ENCODE measurements at places on chromosomes 6 and 20.

DNA sequence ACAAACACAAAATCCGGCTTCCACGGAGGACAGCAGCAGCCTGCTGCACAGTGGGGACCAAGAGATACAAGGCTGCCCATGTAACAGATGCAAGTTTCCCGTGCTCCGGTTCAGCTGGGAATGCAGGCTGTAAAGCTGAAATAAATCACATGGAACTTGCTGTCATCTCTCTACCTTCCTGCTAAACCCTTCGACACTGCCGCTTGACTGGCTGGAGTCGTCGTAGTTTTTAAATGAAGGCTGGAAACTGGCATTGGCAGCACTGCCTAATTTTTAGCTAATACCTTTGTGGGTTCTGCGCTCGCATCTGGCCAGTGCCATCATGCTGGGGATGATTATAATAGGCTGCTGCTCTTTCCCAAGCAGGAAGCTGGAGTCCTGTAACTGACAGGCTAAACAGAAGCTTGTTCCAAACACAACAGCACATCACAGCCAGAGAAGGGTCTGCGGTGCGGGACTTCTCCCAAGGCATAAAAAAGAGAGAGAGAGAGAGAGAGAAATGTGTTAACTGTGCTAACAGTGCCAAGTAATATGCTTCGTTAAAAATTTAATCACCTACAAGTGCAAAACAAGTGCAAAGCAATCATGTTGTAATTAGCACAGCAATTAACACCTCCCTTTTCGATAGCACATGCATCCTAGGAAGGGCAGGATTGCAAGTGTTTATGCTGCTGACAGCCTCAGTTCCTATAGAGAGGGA, 146.1 kb downstream of the TFAP2A start:
- peak; percentile 54 for DNase-seq

DNA sequence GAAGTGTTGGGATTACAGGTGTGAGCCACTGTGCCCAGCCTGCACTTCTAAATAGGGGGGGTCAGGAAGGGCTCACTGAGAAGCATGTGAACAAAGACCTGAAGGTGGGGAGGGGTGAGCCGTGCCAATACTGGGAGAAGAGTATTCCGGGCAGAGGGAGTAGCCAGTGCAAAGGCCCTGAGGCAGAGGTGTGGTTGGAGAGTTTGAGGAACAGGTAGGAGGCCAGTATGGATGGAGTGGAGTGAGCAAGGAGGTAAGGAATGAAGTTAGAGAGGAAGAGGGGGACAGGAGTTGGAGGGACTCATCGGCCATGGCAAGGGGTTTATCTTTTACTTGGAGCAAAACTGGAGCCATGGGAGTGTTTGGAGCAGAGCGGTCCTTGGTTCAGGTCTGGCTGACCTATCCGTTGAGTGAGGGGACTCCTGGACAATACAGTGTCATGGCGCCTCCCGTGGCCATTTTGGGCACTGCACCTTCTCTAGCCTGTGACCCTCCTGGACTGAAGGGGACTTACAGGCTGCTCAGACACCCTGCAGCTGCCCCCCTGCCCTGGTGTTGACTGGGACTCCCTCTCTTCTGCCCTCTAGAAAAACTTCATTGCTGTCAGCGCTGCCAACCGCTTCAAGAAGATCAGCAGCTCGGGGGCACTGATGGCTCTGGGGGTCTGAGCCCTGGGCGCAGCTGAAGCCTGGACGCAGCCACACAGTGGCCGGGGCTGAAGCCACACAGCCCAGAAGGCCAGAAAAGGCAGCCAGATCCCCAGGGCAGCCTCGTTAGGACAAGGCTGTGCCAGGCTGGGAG, 12.1 kb downstream of the FOXS1 start:
- DNase-seq = peak; percentile 66

- DNase-seq = no peak
Measured at GRCh38 chr20:51511861-51512619, 30.5 kb downstream of the NFATC2 start.

DNA sequence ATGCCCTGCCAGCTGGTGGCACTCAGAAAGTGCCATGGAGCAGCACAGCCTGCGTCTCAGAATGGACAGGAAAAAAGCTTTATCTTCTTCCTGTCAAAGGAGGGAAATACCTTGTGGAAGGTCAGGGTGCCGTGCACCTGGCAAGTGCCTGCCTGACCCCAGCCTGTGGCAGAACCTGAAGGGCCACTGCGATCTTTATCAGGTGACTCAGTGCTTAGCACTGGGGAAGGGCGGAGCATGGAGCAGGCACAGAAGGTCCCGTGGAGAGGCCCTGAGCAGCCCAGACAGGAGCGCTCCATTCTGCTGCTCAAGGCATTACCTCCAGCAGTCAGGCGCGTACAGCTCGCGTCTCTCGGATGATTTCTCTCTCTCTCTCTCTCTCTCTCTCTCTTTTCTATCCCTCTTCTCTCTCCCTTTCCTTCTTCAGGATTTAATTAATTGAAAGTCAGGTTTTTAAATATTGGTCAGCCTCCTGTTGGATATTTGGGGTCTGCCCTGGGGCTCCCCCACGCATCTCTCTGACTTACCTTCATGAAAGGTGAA, 31.7 kb downstream of the FOXC1 start:
- peak; percentile 46 for DNase-seq

- DNase-seq = no peak
Measured at GRCh38 chr20:13109658-13110057, 100.9 kb downstream of the SPTLC3 start.

DNA sequence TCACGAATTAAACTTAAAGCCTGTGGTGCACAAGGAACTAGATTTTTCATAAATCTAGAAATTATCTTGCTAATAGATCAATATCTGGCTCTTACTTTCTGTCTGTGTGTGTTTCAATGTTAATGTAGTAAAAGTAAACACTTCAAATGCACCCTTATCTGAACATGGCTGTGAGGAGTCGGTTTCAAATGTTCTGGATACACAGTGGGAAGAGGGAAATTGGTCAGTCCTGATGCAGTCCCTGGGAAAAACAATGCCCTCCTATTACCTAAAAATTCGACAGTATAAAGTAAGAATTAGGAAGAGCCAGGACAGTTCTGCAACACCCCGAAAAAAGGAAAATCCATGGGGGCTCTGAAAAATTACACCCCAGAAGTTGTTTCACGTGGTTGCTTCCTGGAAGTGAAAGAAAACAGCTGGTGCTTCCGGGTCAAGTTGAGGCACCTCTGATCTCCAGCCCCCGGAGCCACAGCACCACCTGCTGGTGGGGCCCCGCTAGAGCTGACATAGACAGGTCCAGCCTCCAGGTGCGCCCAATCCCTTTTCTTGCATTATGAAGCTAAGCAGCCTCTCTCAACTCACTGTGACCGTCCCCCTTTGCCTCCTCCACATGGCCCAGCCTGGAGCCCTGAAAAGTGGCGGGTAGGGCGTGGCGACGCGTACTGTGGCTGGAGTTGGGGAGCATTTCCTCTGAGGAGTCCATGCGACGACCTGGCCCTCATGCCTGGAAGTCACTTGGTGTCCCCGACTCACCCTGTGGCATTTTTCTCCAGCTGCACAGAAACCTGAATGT, 8.3 kb downstream of the SEMG2 start:
- peak; percentile 18 for DNase-seq

- no peak for DNase-seq
Measured at GRCh38 chr20:59678288-59678687, 73.9 kb downstream of the PHACTR3 start.

DNA sequence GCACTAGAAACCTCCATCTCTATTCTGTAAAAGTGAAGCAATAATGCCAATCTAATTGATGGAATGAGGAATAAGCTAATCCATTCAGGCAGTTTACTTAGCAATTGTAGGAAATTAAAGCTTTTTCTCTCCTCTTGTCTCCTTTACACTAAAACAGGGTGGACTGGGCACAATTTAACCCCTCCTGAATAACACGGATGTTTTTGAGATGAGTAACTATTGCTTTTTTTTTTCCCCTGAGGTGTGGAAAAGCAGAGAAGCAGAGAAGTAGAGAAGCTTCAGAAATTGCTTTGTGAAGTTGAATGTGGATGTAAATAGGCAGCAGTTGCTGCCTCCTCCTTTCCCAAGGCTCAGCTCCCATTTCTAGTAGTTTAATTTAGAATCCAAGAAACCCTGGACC, 40.0 kb upstream of the GCNT2 start:
- DNase-seq = no peak

DNA sequence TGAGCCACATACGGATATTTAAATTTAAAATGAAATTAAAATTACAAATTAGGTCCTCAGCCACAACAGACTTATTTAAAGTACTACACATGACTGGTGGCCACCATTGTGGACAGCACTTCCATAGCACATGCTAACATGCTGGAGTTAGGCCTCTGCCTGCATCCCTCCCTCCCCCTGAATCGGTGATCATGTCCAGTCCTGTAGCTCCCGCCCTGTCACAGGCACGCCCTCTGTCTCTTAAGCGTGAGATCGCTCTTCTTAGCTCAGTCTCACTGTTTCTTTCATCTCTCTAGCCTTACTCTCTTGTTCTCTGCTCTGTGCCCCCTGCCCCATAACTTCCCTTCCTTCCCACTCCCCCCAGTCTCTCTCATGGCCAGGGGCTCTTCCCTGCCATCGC, 28.9 kb downstream of the ELMO2 start:
- no peak for DNase-seq

GRCh38 chr6:130381459-130382380, 15.9 kb downstream of the TMEM200A start:
- DNase-seq = no peak

DNA sequence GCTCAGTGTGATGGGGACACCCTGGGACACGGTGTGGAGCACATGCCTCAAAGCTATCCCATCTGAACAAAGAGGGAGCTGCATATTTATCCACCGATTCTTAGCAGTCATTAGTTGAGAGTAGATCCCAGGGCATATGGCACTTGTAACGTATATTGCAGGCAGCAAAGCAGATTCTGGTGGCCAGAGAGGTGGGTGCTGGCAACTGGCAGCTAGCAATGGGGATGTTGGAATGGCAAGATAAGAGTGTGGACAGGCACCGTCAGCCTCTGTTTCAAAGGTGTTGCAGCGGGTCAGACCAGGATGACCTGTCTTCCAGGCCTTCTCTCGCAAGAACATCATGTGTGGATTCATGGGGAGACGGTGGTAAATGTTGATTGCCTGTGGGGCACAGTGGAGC, 287.8 kb upstream of the RNF24 start:
- DNase-seq = no peak

- DNase-seq = peak; percentile 15
Measured at GRCh38 chr6:112936504-112936903, 589.4 kb downstream of the RFPL4B start.

DNA sequence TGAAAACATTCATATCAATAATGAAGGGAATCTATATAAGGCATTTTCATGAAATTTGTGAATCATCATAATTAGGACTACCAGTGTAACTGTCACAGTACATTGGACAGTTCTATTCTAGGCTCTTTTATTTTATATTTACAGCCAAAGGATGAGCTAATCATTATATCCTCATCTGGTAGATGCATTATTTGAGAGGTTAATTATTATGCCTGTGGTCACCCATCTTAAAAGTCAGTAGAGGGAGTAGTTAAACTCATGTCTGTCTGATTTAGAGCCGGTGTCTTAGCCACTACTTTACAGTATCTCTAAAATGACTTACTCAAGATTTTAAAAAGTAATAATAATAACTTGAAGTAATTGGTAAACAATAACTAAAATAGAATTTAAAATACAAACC, 899.3 kb upstream of the MAP3K7 start:
- no peak for DNase-seq

GRCh38 chr6:109224107-109224875, 129.0 kb downstream of the CEP57L1 start:
- no peak for DNase-seq

GRCh38 chr20:10532361-10532760, 97.3 kb downstream of the SLX4IP start:
- DNase-seq = no peak

- DNase-seq = no peak
Measured at GRCh38 chr20:63270606-63271325, 1.8 kb upstream of the ARFGAP1 start.

DNA sequence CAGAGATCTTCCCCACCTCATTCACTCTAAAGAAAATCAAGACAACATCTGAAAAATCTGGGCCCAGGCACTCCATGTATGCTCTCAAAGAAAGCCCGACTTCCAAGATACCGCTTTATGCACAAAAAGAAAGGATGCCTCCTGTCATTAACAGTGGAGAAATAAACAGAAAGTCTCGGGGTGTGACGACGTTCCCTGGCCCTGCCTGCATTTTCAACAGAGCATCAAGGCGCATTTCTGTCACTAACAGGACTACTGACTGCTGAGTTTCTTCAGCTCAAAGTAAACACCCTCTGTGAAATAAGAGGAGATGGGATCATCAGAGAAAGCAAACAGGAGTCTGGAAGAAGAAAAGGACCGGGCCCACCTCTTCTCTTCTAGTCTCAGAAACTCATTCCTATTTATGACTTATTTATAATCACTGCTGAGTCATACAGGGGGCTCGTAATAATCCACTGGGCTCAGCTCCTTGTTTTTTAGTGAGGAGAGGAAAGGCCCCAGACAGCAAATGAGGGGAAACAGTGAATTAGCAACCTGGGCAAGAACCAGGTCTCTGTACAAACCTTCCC, 99.7 kb downstream of the ZMYND8 start:
- DNase-seq = no peak

GRCh38 chr6:42467651-42468050, 15.9 kb upstream of the TRERF1 start:
- no peak for DNase-seq

DNA sequence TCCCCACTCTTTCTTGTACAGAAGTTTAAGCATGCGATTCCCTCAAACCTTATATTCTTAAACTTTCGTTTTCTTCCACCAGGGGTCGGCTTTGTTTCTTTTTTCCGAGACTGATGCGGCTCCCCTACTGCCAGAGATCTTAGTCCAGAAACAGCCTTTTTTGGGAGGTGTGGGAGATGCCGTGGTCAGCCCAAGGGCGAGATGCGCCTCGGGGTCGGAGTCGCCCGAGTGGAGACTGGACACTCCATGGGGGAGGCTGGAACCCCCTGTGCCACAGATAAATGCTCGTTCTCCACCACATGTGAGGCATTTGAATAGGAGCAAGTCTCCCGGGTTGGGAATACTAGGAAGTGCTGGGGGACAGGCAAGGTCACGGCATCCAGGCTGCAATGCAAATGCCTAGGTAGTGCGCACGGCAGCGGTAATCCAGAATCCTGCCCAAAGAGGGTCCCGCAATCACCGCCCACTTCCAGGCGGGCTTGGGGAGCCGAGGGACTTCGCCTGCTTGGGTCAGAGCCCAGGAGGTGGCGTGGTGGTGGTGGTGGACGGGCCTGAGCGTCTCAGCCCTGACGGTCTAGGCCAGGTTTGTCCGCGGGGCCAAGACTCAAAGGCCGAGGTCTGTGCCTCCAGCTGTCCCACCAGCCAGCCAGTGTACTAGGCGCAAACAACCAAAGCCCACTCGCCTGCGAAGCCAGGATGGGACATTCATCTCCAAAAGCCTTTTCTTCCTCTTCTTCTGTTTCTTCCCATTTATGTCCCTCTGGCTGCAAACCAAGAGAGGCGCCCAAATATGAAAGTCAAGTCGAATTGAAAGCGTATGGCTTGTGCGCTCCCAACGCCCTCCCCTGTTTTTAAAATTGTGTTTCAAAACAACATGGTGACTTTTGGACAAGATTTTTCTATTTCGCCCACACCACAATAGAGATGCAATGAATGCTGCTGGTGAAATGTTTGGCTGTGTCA, 39.3 kb upstream of the OSTM1 start:
- DNase-seq = peak; percentile 42

GRCh38 chr6:6736791-6737654, 148.5 kb downstream of the LY86 start:
- DNase-seq = peak; percentile 37

- DNase-seq = no peak
Measured at GRCh38 chr6:124400261-124400999, 561.8 kb upstream of the RNF217 start.

- no peak for DNase-seq
Measured at GRCh38 chr6:109236115-109237076, 141.1 kb downstream of the CEP57L1 start.
